NCI-H1930 (cell line): ENCODE measurements at places on chromosomes 4 and X.

- DNase-seq, result no peak
Measured at GRCh38 chrX:130607431-130607830, 205.6 kb downstream of the RBMX2 start.

DNA sequence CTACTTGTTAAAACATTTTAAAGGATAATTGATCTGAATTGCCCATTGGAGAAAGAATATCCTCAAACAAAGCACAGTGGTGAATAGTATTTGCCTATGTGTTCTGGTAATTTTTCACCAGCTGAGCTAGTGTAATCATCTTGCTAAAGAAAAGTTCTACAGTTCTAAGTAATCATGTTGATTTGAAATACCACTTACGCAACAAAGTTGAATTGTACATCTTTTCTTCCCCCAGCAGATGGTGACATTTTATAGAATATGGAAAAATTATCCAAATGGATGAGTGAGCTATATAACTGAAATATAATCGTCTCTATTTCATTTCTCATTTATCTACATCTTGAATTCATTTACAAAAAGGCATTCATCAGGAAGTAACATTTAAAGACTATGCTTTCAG lies 9.7 kb upstream of the ZNF674 start:
- DNase-seq, result no peak

GRCh38 chr4:169604903-169605331 lies 7.5 kb downstream of the NEK1 start:
- DNase-seq, result no peak

DNA sequence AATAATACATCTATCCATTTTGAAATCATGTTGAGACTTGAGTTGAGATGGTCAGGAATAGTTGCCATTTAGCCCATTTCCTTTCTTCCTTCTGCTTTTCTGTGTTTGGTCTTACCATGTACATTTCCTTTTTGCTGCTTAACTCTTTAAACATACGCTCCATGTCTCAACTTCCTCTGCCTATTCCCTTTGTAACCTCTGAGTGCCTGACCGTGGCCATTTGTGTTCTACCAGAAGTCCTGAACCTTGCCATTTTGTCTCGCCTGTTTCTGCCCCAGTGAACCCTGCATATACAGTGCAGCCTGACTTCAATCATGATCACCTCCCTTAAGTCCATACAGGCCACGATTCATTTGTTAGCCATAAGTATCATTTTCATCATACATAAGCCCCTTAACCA lies 169.0 kb downstream of the RAPGEF2 start:
- DNase-seq, result no peak

GRCh38 chrX:119411959-119412358 lies 12.8 kb downstream of the SLC25A43 start:
- no peak for DNase-seq

- DNase-seq, result no peak
Measured at GRCh38 chr4:77120886-77121508, 36.0 kb upstream of the CCNG2 start.

DNA sequence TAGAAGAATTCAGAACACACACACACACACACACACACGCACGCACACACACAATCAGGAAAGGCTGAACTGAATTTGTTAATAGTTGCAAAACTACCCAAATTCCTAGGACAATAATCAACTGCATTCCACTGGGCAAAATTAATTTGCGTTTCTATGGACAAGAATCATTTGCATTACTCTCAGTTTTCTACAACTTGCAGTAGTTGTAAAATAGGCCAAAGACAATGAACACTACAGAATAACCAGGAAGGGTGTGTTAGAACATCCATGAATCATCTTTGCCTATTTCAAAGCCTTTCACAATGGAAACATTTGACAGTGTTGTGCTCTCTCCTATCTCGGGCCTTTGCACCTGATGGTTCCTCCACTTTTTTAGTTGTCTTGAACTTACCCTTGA lies 77.1 kb upstream of the IGFBP7 start:
- DNase-seq, result no peak

- no peak for DNase-seq
Measured at GRCh38 chrX:2243913-2244460, 256.8 kb downstream of the DHRSX start.

DNA sequence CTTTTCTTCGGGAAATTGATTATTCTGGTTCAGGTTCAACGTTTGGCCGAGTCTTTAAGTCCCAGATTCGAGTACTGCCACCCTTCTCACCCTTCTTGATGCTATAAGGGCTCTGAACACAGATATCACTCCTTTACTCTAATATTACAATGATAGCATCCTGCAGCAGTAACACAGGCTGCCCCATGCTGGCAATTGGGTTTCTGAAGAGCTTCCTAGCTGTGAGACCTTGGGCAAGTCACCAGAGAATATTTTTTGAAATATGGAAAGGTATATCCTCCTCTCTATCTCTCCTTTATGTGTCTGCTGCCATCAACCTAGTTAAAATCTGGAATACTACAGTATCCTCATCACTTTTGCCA lies 297 bp upstream of the MTMR8 start:
- no peak for DNase-seq

- DNase-seq, result no peak
Measured at GRCh38 chrX:47202316-47202715, 8.7 kb downstream of the UBA1 start.

GRCh38 chr4:74267998-74268606 lies 40.2 kb upstream of the EPGN start:
- DNase-seq, result no peak

DNA sequence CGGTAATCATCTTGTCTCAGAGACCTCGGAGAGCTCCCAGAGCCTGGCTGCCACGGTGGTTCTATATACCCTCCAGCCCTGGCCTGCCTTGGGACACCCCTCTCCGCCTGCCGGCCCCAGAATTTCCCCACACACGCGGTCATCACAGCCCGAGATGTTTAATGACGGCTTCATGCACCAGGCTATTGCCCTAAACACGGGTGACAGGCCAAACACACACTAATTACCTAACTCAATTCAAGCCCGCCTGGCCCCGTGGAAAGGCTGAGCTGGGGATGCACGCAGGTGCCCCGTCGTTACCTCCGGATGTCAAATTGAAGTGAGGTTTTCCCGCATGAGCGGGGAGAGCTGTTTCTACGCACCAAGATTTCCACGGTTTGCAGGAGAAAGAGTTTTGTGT lies 72.9 kb upstream of the PPP2R3B start:
- DNase-seq, result no peak

- DNase-seq, result no peak
Measured at GRCh38 chr4:104451573-104451972, 43.1 kb downstream of the CXXC4 start.

DNA sequence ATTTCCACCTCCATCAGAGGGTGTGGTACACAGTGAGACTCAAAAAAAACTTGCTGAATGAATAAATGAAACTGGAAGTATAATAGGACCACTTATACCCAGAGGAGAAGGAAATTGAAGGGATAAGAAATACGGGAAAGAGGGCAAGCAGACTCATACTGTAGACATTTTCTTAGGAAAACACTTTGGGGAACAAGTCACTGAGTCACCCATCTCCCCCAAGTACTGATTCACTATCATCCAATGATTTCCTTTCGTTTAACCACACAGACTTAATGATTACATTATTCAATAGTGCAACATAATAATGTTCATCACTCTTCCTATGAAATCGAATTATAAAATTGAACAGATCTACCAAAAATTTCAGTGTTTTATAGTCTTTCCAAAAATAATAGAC lies 97.1 kb downstream of the LDB2 start:
- no peak for DNase-seq

DNA sequence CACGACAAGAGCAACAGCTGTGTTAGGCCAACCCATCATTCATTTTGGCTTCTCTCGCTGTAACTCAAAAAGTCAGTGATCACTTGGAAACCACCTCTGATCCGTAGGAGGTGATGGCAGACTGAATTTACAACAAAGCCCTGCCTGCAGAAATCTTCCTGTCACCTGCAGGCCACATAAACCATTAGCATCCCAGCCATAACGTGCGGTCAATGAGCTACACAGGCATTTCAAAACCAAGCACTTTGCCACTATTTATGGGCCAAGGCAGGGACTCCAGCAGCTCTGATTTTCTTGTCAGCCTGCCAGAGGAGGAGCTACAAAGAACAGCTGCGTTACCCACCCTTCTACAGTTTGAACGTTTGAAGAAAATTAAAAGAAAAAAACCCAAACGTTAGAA lies 228.1 kb upstream of the PPARGC1A start:
- no peak for DNase-seq

- DNase-seq, result no peak
Measured at GRCh38 chrX:112910418-112910817, 69.8 kb upstream of the AMOT start.

GRCh38 chr4:110854021-110854678 lies 231.3 kb upstream of the PITX2 start:
- DNase-seq, result no peak

DNA sequence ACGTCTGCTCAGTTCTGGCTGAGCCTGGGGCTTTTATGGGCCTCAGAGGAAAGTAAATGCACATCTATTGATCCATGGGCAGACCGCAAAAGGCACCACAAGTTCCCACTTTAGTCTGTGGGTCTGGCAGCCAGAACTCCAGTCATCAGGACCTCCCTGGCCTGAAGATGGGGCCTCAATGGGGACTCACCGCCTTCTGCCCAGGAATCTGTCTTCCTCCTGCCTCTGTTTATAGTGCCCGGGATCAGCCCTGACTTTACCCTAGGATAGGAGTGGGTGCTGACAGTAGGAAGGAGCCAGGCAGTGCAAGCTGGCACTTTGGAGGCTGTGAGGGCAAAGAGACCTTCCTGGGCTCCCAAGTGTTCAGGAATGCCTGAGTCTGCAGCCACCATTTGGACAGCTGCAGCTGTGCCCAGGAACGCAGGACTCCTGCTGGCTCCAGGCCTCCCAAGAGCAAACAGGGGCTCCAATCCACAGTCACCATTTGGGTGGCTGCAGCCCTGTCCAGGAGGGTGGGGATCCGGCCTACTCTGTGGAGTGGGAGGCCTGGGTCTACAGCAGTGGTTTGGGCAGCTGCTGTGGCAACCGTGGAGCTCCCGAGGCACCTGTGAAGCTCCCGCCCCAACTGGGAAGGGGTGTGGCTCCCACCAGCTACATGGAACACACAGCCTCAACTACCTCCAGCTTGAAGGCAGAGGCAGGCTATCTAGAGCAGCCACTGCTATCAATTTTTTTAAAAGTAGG lies 1440.9 kb upstream of the ADGRL3 start:
- no peak for DNase-seq

DNA sequence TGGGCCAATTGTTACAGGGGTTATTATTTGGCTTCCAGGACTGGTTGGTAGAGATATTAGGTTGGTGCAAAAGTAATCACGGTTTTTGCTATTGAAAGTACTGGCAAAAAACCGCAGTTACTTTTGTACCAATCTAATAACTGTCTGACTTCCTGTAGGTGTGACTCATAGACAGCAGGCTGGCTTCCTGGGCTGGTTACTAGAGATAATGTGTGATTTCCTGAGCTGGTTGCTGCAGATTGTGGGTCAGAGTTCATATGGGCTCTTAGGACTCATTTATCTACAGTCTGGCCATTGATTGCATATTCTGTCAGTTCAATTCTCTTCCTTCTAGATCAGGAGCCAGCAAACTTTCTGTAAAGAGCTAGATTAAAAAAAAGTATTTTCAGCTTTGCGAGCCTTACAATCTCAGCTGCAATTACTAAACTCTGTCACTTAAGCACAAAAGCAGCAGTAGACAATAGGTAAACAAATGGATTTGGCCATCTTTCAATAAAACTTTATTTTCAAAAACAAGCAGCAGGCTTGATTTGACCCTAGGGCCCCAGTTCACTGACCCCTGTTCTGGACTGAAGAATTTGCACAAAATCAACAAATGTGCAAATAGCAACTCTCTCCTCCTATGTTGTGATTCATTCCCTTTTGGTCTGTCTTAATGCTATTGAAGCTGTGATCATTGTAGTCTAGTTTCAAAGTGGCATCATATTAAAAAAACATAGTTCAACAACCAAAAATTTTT lies 50.8 kb upstream of the BOD1L1 start:
- no peak for DNase-seq

- DNase-seq, result no peak
Measured at GRCh38 chrX:130415201-130415600, 13.4 kb downstream of the RBMX2 start.

GRCh38 chrX:39820938-39821708 lies 276.6 kb downstream of the BCOR start:
- peak; percentile 19 for DNase-seq

GRCh38 chrX:67624325-67624724 lies 80.5 kb downstream of the AR start:
- DNase-seq, result no peak

DNA sequence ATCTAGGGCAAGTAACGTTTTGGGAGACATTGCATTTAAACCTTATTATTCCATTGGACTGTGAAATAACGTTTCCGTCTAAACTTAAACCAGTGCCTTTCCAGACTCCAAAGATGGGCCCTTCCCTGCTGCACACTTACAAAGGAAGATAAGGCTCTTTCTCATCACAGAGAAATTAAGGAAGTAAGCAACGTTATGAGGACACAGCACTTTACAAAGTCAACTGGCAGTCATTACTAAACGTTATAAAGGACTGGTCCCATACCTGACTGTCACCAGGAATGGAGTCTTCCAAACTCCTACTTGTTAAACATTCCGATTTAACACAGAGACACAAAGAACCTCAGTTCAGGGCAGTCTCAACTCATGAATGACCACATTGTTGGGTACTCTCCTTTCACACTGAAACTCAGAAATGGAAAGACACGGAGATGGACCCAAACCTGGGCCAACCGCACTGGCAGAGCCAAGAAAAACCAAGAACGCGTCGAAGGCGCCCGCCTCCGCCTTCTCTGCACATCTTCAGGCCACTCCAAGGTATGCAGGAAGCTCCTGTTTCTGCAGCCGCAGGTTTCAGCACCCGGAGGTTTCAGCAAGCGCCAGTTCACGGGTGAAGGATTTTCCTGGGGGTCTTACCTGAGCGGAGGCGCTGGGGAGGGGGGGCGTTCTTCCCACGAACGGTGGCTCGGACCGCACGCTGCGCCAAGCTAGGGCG lies 670 bp downstream of the PAPSS1 start:
- DNase-seq, result no peak

DNA sequence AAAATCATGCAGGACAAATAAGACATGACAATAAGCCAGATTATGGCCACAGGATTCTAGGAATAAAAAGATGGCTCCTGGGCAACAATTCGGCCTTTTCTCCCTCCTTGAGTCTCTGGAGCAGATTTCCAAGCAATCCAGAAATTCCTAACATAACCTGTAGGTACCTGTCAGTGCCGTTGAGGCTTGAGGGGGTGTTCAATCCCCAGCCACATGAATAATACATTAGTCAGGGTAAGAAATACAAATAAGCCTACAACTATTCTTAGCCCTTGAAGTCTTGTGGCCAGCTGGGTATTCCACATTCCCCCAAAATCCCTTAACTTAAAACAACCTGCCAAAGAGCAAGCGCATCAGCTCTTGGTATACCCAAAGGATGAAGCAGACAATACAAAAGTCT lies 9.7 kb downstream of the CXorf38 start:
- DNase-seq, result no peak
